Substantia nigra (tissue), 51 donors: ENCODE measurements at places on chromosomes 5 and 9.

- no peak for DNase-seq
These were observed 8.8 kb upstream of the UBE2QL1 start for GRCh38 chr5:6439588-6440550.

DNA sequence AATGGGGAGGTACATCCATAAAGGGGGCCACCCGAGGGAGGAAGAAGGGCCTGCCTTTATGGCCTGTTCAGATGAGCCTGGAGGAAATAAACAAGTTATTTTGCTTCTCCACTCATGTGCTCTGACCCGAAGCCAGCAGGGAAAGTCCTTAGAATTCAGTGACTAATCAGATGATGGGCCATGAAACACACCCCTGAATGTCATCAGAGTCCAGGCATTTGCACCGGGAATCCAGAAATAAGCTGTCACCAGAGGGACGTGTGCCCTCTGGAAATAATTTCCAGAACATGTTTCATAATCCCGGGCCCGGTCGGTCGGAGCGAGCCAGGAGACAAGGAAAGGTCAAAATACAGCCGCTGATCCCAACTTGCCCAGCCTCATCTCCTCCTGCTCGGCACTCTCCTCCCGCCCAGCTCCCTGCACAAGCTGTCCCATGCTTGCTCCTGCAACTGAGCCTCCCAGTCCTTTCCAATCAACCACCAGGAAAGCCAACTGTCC is 73.6 kb upstream of the ZNF622 start:
- no peak for DNase-seq

GRCh38 chr9:109794361-109795012 is 14.5 kb downstream of the PALM2AKAP2 start:
- no peak for DNase-seq

- no peak for DNase-seq
These were observed 61.5 kb upstream of the RNF130 start for GRCh38 chr5:180133060-180133459.

- DNase-seq, result no peak
These were observed 398.5 kb upstream of the RPS23 start for GRCh38 chr5:82676661-82677060.

- DNase-seq, result no peak
These were observed 643 bp upstream of the RNF130 start for GRCh38 chr5:180072256-180072548.

DNA sequence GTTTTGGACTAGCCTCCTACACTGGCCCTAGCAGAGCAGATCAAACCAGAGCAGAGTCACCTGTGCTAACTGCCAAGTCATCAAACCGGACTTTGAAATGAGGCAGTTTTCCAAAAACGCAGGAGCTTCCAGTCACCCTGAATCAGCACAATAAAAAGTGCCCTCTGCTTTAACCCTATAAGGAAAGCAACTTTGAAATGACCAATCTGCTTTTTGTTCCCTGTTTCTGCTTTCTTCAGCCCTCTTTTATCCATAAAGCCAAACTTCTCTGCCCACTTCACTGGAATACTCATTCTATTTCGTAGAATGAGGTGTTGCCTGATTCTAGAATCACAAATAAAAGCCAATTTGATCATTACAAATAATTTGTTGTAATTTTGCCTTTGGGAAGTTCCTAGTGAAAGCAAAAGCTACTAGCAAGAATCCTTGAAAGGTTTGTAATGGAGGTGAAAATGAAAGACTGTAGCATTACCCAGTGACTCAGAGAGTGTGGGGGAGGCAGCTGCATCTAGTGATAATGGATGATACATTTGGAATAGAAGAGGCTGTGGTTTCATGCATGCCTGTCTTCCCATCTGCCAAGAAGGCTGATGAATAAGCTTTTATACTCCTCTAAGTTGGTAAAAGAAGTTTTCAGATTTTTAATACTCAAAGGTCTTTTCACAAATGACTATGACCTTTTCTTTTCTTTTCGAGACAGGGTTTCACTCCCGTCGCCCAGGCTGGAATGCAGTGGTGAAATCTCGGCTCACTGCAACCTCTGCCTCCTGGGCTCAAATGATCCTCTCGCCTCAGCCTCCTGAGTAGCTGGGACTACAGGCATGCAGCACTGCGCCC is 14.9 kb downstream of the SPAAR start:
- no peak for DNase-seq

GRCh38 chr5:10933121-10933520 is 172.1 kb upstream of the DAP start:
- DNase-seq, result no peak

DNA sequence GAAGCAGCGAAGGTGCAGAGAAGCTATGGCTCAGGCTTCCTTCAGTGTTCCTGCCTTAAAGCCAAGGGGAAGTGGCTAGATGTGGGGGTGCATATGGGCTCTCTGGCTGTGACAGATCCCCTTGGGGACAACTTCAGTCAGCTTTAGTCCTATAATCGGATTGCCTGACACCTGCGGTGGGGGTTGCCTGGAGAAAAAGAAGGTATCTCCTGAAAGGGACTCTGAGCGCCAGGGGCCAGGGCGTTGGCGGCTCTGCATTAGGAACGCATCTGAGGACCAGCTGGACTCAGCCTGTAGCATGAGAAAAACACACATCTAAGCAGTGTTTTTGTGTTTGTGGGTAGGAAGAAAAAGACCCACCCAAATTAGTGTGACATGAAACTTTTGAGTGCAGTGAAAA is 84.3 kb upstream of the OTULINL start:
- no peak for DNase-seq

GRCh38 chr5:151696470-151697061 is 9.9 kb upstream of the SPARC start:
- no peak for DNase-seq

GRCh38 chr5:53649352-53649751 is 88.9 kb downstream of the NDUFS4 start:
- DNase-seq, result no peak

- no peak for DNase-seq
These were observed 27.7 kb upstream of the GABRP start for GRCh38 chr5:170755679-170756456.

- no peak for DNase-seq
These were observed 13.2 kb downstream of the TNPO1 start for GRCh38 chr5:72829707-72830106.

DNA sequence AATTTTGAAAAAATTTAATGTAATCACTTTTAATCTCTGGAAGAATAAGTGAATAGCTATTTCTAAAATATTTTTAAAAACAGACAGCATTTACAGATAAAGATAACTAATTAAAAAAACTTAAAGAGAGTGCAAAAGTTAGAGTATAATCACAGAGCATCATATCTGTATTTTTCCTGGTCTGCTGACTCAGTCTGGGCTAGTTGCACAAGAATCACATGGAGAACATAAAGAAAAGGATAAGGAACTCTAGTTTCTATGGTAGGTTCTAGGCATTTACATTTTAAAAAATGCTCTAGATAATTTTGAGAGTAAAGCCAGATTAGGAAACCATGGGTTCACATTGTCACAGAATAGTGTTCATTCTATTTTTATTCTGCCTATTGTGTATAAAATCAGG is 347.4 kb downstream of the PSAT1 start:
- DNase-seq, result no peak

- no peak for DNase-seq
These were observed 4.7 kb upstream of the YTHDC2 start for GRCh38 chr5:113508756-113509155.

- no peak for DNase-seq
These were observed 29.9 kb upstream of the OBP2B start for GRCh38 chr9:133238851-133239532.

DNA sequence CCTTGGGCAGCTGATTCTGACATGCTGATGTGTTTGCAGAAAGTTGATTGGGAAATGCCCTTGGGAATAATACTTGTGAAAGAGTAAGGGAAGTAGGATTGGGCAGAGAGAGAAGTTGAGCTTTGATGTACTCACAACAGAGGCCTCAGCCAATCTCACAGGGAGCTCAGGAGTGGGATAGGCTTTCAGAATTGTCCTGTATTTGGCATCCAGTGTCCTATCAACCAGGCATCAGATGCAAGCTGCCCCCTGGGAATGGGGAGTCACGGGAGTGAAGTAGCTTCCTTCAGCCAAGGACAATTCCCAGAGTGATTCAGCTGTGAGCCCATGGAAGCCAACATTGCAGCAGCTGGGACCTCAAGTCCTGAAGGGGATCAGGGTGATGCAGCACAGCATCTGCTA is 39.6 kb downstream of the DMAC1 start:
- no peak for DNase-seq

DNA sequence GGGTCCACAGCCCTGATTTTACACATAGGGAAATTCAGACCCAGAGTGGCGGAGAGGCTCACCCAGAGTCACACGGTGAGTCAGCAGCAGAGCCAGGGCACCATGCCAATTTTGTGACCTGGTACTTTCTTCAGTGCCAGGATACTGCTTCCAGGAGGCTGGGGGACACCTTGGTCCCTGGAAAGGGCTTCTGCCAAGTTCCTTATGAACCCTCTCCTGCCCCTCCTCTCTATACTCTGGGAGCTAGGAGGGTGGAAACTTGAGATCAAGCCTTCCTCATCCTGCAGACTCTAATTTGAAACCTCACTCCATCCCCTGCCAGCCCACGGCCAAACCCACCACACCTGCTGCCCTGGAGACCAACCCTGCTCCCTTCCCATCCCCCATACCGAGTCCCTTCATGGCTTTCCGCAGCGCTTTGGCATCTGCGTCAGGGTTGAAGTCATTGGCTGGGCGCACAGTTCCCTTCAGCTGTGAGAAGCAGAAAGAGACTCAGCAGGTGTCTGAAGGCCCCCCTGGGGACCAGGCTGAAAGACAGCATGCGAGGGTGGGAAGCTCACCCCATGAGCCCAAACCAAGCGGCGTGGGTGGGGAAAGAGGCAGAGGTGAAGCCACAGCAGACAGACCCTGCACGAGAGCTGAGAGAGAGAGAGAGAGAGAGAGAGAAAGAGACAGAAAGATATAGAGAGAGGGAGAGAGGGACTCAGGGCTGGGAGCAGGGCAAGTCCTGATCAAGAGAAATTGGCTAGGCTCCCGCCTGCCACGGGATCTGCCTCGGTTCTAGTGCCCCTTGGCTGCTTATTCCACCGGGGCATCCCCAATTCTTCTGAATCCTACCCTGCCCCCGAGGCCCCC is 33.5 kb downstream of the ANXA6 start:
- no peak for DNase-seq

GRCh38 chr5:171852255-171852681 is 66.7 kb downstream of the SMIM23 start:
- no peak for DNase-seq

- DNase-seq, result no peak
These were observed 83.6 kb downstream of the ANXA2R start for GRCh38 chr5:42956551-42956950.

GRCh38 chr9:17888066-17888465 is 309.2 kb downstream of the SH3GL2 start:
- no peak for DNase-seq

- no peak for DNase-seq
These were observed 97.5 kb downstream of the MLLT3 start for GRCh38 chr9:20524776-20525175.

DNA sequence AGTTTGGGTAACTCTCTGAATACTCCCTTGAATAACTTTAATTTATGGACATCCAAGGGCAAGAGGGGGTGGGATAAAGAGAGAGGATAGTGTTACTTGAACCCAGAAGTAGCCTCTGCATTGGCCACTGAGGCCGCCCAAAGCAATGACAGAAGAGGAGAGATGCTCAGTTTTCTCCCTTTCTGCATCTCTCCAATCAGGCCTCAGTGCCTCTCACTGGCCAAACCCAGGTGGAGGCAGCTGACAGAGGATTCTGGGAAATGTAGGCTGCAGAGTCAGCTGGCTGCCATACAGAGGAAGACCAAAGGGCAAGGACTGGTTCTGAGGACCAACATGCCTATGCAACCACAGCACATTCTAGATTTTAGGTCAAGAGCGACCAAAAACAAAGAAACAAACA is 719.4 kb downstream of the MAT2B start:
- DNase-seq, result no peak

DNA sequence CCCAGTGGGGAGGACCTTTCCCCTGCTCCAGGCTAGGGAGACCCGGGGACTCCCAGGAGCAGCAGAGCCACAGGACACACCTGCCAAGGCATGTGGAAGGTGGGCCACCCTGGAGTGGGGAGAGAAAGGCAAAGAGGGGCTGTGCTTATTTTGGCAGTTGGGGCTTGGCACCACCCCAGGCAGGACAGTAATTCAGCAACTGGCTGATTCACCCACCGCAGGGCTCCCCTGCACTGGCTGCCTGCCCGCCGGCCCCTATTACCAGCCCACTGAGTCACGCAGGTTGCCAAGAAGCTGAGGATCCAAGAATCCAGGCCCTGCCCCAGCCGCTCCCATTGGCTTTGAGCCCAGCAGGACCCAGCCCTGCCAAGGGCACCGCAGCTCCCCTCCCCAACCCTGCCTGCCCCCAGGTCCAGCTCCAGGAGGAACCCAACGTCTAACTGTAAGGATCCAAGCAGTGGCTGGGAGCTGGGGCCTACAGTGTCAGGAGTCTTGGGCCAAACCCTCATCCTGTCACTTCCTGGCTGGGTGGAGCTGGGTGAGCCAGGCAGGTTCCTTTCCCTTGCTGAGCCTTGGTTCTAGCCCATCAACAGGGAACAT is 14.2 kb upstream of the RALGDS start:
- no peak for DNase-seq

DNA sequence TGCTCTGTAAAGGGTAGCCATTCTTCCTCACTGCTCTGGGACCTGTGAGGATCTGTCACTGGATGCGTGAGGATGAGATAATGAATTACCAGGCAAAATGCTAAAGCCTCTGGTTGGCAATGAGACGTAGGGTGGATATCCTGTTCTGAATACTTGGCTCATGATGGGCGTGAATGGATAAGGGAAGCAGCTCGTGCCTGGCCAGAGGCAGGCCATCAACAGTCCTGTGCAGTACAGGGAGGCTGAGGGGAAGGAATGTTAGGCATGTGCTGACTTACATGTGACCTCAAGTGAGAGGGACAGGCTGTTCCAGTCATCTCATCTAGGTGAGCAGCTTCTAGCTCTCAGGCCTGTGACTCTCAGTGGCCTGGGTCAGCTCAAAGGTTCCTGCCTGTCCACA is 172.8 kb downstream of the CARTPT start:
- DNase-seq, result no peak

- DNase-seq, result no peak
These were observed 279.1 kb downstream of the TLE1 start for GRCh38 chr9:81410201-81410600.

DNA sequence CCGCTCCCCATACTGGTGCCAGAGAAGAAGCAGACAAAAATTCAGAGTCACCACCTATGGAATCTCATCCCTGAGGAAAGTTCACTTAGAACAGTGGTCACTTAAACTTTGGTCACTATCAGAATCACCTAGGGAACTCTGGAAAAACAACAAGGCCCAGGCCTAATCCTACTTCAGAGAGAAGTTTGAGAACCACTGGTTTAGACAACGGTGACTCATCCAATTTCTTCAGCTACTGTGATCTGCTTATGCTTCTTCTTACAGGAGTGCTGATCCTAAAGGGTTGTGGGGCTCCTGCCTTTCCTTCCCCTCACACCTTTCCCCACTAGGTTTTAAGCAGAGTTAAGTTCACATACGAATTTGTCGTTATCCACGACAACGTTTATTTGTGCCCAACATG is 194.7 kb upstream of the KLF4 start:
- no peak for DNase-seq

GRCh38 chr9:72471096-72471495 is 50.3 kb upstream of the TMC1 start:
- DNase-seq, result no peak

- DNase-seq, result no peak
These were observed 85.1 kb downstream of the GIN1 start for GRCh38 chr5:103034662-103035392.
